ENCODE measurements at places on chromosomes 12 and 14. TPM values are rescaled to one million over a fixed set of nuclear protein-coding genes. Genes with fewer than 3 reads are reported as not detected.
A peak's percentile ranks its signal among the peaks of the same experiment; 100 is the strongest.

DNA sequence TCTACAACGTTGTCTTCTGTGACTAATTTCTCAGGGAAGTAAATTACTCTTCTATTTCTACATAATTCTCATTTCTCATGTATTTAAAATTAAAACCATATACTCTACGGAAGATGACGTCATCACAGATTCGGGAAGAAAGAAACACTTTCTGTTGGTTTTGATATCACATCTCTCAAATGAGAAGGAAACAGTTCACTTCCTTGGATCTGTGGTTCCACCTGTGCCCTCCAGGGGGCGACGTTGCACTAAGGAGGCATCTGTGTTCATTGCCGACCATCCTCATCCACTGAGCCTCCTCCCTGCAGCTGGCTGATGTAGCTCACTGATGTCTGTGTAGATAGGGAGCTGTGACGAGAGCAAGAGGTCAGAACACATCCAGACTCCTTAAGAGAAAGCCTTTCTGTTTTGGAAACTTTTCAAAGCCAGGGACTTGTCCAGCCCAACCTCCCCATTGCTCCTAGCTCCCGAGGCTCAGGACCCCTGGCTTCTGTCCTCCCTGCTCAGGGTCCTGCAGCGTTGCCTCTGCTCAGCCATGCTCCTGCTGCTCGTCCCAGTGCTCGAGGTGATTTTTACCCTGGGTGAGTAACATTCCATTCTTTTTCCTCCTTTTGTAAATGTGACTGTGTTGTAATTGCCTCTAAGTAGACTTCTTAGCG, 172.7 kb upstream of the OR4E1 start:
- H3K27ac ChIP-seq: no peak overlapping the region
- H3K4me1 ChIP-seq: no peaks in the 10 kb centered on the region
- H3K4me3 ChIP-seq: no peak overlapping the region
- H3K36me3 ChIP-seq: no peaks in the 10 kb centered on the region
- no peaks in the 10 kb centered on the region for H3K27me3 ChIP-seq
- DNase-seq: no peak

GRCh38 chr14:81516986-81517797, 16.5 kb downstream of the SEL1L start:
- no peak for DNase-seq
- H3K27me3 ChIP-seq: no peaks in the 10 kb centered on the region
- no peak overlapping the region for H3K4me3 ChIP-seq
- peak overlapping the region; percentile 64 for H3K27ac ChIP-seq
- H3K4me1 ChIP-seq: peaks cover 5% of the 10 kb centered on the region

GRCh38 chr12:114555451-114555850, 128.5 kb downstream of the TBX3 start:
- H3K27ac ChIP-seq: no peak overlapping the region
- no peaks in the 10 kb centered on the region for H3K4me1 ChIP-seq
- no peak overlapping the region for H3K4me3 ChIP-seq
- no peaks in the 10 kb centered on the region for H3K36me3 ChIP-seq
- DNase-seq: no peak
- H3K27me3 ChIP-seq: no peaks in the 10 kb centered on the region

The TAS2R42 gene
- not detected for polyA plus RNA-seq
